Vagina (tissue), 2 donors: ENCODE measurements at places on chromosomes 5 and 9.
A peak's percentile ranks its signal among the peaks of the same experiment; 100 is the strongest.

DNA sequence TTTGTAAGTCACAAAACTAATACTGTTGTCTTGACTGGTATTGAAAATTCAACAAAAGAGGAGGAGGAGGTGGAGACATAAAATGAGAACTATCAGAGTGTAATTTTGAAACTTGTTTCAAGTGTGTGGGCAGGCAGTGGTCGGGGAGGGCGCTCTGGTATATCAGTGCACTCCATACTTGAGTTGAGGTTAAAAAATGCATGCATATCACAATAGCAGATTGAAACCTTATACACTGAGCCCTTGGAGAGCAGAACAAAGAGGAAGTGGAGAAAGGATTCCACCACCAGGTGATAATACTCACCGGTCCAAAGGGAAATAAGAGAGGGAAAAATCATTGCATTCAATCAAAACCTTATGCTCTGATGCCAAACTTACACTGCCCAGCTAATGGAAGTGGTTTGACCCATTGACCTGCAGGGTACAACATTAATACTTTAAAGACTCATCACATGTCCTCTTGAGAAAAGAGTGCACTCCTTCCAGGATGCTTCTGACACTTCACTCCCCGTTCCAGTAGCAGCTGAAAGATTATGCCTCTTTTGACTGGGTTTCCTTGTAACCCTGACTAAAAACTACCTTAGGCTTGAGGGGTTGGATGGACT is 79.5 kb upstream of the FAM169A start:
- no peak for DNase-seq

DNA sequence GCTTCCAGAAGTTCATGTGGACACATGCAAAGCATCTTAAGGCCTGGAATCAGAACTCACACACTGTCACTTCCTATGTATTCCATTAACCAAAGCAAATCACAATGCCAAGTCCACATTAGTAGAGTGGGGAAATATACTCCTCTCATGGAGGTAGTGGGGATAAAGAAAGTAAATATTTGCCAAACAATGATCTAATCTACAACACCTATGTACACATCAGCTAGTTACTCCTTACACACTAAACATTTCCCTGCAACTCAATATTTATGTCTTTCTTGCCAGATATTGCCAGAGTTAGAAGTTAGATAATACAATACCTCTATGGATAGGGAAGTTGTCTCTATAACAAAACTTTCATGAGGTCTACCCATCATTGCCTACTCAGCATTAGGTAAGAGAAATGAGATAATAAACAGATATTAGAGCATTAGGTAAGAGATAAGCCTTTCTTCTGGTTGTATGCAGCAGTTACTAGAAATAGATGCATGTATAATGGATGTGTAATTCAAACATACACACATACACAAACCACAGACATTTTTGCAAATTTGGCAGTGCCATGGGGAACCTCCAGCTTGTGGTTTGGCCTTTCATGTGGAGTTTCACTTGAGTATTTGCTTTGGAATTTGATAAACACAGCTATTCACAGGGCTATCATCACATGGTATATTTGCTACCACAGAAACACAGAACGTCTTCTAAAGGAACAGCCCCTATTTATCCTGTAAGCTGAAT is 196.5 kb downstream of the TLE1 start:
- DNase-seq, result no peak

- no peak for DNase-seq
Measured at GRCh38 chr5:109936996-109937395, 247.3 kb downstream of the MAN2A1 start.

GRCh38 chr9:137444106-137444790 is 3.1 kb upstream of the ENTPD8 start:
- DNase-seq, result no peak

GRCh38 chr5:58156973-58157701 is 302.7 kb downstream of the PLK2 start:
- no peak for DNase-seq

DNA sequence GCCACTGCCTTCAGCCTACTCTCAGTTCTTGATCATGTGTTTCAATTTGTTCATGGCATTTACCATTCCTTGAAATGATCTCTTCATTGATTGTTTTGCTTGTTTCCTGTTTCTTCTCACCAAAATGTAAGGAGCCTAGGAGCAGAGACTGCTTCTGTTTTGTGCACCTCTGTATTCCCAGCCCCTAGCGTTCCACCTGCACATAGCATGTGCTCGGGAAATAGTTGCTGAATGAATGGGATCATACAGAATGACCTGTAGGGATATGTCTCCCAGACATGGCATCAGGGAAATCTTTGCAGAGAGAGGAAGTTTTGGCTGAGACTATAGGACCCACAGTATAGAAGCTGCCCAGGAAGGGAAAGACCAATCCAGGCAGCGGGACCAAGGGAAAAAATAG is 6.2 kb upstream of the CERCAM start:
- DNase-seq, result no peak

DNA sequence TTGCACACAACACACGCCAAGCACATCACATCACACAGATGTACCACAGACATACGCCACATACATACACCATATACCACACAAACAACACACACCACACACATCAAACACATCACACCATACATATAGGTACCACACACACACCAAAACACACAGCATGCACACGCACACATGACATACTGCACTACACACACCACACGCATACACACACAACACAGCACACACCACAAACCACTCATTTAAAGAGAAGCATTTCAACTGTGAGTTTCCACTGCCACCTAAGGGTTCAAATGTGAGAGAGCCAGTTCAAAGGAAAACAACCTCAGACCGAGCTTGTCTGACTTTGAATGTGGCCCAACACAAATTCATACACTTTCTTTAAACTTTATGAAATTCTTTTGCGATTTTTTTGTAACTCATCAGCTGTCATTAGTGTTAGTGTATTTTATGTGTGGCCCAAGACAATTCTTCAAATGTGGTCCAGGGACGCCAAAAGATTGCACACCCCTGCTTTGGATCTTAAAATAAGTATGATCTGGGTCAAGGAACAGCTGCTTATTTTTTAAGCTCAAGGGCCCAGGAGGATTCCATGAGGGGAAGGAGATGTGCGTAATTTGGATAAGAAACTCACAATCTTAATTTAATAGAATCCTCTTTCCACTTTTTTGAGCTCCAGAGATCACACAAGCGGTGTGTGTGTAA is 494.6 kb downstream of the GADD45G start:
- no peak for DNase-seq

DNA sequence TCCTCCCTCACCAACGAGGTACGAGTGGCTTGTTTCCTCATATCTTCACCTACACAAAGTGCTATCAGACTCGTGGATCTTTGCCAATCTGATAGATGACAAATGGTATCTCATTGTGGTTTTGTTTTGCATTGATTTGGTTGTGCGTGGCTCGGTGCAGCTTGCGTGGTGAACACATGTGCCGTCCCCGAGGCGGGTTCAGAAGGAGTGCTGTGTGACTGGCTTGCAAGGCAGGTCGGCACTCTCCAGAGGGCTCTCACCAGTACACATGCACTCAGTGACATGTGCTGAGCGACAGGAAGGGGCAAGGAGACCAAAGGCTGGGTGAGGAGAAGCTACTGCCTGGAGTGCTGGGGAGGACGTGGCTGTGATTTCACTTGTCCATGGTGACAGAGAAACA is 95.3 kb upstream of the PITX1 start:
- no peak for DNase-seq

- no peak for DNase-seq
Measured at GRCh38 chr5:133806847-133807246, 161.6 kb downstream of the C5orf15 start.

GRCh38 chr9:16360247-16360646 is 510.2 kb downstream of the BNC2 start:
- peak; percentile 58 for DNase-seq

DNA sequence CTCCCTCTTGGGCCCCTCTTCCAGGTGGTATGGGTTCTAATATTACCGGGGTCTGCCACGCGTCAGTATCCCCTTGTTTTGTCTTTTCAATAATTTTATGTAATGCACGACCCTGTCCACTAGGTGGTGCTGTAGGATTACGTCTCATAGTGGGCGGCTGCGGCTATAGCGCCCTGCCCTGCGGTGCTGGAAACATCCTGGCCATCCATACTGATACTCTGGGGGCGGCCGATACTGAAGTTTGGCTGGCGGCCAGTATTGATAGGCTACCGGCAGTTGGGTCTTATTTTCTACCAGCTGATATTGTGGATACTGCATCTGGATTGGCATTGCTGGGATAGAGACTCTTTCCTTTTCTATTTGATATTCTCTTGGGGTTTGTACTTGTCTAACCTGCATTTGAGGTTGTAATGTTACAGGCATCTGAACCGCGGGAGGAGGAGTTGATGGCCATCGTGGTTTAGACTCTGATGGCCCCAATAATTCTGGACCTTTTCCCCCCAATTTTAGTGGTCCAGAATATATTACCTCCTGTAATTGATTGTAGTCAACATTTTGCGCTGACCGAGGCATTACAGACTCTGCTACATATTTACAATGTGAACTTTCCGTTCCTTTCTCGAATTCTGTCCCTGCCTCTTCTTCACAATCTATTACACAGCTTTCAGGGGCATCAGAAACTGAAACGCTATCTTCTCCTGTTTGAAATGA is 3.3 kb upstream of the TMEM141 start:
- DNase-seq, result no peak

GRCh38 chr9:6997330-6997729 is 239.6 kb downstream of the KDM4C start:
- no peak for DNase-seq

- DNase-seq, result no peak
Measured at GRCh38 chr9:113444736-113445135, 18.8 kb upstream of the RGS3 start.

GRCh38 chr5:175336781-175337180 is 107.2 kb downstream of the DRD1 start:
- DNase-seq, result no peak

GRCh38 chr5:75113354-75114113 is 61.2 kb upstream of the GCNT4 start:
- DNase-seq, result no peak

DNA sequence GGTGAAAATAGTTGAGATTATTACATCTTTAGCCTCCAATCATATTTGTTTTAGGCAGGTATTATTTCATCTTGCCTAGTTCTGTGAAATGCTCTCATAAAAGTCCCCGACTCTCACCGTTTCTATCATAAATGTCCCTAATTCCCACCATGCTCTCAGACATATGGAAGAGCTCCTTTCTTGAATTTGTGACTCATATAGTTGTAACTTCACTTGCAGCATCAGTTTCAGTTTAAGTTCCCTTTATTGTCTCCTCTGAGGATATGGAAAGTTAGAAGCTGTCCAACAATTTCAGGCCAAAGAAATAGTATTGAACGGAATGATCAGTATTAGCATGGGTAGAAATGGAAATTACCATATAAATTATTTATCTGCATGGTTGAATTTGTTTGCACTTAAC is 187.5 kb upstream of the NR4A3 start:
- DNase-seq, result no peak

DNA sequence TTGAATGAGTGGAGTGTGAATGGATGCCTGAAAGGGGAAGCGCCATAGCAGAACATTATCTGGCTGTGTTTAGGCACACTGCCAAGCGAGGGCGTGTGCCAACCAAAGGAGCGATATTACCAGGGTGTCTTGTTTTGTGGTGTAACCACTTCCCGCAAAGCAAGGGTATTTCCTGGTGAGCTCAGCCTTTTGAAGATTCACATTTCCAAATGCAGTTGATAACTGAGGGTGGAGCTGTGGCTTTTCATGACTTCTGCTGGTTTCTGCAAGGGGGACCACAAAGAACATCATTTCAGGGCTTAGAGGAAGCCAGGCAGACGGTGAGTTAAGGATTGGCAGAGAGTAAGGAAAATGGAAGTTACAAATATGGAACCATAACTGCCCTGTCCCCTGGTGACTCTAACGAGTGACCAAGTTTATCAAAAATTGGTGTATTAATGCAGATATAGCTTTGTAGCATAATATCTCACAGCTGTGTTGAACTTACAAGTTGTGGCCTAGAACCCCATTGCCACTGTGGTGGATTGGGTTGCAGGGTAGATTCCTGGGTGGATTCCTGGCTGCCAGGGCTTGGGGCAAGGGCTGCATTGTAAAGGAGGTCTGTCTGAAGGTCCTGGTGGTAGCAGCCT is 71.4 kb downstream of the RALGPS1 start:
- DNase-seq, result no peak

DNA sequence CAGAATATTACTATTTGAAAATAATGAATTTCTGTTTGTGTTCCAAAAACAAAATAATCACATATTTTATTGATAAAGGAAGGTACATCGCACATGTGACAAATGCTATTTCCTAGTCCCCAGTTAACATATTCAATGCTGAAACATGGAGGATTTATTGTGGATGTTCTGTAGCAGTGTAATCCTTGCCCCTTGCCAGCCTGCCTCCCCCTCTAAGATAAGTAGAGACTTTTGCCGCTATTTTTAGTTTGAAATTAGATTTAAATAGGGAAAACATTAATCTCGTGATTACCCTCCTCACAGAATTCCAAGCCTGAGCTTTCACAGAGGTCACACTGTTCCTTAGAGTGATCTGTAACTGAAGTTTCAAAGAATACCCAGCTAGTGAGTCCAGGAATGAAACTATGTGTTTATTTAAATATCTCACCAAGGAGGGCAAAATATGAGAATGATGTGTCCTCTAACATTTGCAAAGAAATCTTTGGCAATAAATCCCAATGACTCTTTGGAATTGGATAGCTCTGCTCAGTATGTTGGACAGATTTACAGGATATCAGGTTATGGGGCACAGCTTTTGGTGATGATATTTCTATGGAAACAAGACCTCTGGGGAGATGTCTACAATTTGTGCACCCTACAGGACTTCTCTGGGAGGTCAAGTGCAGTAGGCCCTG is 17.3 kb downstream of the CTXN3 start:
- DNase-seq, result no peak

- no peak for DNase-seq
Measured at GRCh38 chr5:37184748-37185364, 64.3 kb downstream of the CPLANE1 start.

- no peak for DNase-seq
Measured at GRCh38 chr9:5665059-5665458, 36.2 kb downstream of the RIC1 start.

DNA sequence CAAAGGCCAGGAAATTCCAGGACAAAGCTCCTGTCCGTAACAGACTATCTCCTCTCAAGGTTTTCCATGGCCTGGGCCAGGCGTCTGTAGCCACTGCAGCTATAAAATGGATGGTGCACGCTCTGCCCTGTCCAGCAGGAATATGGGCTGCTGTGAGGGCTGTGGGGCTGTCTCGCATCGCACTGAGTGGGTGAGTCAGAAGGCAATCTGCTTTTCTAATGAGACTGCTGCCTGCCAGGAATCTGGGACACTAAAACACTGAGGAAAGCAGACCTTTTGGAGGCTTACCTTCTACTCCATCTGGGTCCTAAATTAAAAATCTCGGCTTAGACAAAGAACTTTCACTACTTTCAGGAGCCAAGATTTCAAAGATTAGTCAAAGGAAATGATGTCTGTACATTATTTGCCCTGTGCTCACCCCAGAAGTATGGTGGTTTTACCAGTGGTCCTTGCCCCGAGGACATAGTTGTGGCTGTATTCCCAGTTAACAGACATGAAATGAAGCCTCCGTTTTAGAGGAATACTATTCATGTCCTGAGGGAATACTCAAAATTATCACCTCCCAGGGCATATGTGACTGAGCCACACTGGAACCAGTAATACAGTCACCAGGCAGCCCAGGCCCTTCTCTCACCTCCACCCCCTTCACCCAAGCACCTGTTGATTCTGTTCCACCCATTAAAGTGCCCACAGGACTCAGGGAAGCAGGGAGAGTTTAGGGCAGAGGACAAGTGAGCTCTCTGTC is 56.4 kb downstream of the PFDN1 start:
- no peak for DNase-seq

GRCh38 chr5:117652958-117653280 is 1078.3 kb upstream of the SEMA6A start:
- DNase-seq, result no peak
